ENCODE measurements at places on chromosomes 2 and 18.
A peak's percentile ranks its signal among the peaks of the same experiment; 100 is the strongest.

- no peak for DNase-seq
These were observed 73.1 kb upstream of the MAP4K3 start for GRCh38 chr2:39510140-39510539.

DNA sequence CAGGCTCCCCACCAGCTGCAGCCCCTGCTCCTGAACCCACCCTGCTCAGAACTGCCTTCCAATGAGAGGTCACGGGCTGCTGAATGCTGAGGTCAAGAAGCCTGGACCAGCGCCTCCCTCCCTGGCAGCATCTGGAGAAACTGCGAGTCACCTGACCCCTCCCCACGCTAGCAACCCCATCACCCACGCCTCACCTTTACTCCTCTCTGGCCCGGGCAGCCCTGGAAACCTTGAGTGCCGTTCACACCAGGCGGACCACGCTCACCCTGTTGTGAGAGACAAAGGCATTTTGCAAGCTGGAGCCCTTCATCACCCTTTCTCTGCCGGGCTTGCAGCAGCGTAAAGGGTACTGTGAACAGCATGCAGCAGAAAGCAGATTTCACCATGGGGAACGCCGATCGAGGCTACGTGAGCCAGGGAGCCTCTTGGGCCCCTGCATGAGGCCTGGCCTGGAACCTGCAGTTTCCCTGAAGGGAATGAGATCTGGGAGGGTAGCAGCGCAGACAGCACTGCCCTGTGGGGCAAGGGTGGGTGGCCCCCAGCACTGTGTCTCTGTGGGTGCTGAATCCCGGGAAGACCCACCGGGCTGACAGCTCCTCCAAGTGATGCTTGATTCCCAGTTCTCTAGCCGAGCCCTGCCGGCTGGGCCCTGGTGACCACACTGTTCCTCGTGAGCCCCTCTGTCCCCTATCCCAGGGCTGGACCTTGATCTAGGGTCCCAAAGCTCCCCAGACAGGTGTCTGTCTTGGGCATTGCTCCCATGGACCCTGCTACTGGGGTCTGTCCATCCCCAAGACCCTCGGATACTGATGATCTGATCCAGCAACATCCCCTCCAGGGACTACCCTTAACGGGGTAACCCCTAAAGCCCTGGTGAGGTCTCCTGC lies 53.8 kb downstream of the COL6A3 start:
- DNase-seq, result no peak

- DNase-seq, result no peak
These were observed 114.0 kb downstream of the LYPD6B start for GRCh38 chr2:149152469-149152953.

DNA sequence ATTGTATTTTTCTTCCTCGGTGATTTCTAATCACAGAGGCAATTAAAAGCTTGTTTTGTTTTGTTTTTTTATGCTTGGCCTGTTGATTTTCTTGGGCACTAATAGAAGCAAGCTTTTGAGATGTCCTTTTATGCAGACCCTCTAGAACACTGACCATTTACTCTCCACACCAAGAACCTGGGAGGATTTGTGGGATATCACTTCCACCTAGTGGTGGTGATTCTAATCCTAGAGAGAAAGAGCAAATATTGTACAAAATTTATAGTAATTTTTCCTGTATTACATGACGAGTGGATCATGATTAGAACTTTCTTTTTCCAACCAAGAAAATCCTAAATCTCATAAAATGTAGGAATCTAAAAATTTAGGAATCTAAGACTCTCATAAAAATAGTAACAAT lies 23.4 kb downstream of the NEMP2 start:
- peak; percentile 66 for DNase-seq

DNA sequence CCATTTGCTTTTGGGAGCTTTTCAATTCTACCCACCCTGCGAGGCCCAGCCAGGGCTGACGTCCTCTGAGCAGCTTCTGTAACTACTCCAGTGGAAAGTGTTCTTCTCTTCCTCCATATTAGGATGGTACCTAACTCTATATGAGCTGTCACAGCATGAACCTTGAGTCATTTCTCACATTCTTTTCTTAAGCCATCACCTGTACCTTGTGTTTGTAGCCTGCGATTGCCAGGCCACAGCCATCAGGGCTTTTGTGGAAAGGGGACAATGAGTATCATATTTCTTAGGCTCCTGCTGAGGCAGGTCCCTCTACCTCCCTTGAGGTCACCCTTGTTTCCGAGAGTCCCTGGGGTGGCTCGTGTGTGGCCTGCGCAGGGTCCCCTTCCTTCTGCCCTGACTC lies 144.5 kb upstream of the DLX2 start:
- no peak for DNase-seq

- peak; percentile 10 for DNase-seq
These were observed 86.1 kb downstream of the SLC25A12 start for GRCh38 chr2:171807831-171808393.

DNA sequence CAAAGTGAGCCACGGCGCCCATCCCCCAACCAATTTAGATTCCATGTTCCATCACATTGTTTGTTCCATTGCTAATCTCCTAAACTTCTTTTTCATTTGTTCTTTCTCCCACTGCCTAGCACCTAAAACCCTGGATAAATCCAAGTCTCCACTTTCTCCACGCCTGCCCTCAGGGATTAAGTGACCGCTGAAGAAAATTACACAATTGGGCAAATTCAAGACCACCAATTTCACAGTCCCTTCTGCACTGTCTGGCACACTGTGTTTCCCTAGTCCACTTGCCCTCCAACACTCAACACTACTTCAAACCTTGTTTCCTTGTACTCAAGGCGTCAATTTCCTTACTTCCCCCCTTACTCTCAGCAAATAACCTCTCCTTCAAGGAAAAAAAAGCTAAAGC lies 5.1 kb upstream of the UBXN4 start:
- no peak for DNase-seq

DNA sequence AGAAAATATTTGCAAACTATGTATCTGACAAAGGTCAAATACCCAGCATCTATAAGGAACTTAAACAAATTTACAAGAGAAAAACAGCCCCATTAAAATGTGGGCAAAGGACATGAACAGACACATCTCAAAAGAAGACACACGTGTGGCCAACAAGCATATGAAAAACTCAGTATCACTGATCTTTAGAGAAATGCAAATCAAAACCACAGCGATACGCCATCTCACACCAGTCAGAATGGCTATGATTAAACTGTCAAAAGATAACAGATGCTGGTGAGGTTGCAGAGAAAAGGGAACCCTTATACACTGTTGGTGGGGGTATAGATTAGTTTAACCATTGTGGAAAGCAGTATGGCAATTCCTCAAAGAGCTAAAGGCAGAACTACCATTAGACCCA lies 64.3 kb upstream of the RBMS1 start:
- DNase-seq, result no peak

- no peak for DNase-seq
These were observed 23.0 kb downstream of the POU3F3 start for GRCh38 chr2:104876606-104877570.

DNA sequence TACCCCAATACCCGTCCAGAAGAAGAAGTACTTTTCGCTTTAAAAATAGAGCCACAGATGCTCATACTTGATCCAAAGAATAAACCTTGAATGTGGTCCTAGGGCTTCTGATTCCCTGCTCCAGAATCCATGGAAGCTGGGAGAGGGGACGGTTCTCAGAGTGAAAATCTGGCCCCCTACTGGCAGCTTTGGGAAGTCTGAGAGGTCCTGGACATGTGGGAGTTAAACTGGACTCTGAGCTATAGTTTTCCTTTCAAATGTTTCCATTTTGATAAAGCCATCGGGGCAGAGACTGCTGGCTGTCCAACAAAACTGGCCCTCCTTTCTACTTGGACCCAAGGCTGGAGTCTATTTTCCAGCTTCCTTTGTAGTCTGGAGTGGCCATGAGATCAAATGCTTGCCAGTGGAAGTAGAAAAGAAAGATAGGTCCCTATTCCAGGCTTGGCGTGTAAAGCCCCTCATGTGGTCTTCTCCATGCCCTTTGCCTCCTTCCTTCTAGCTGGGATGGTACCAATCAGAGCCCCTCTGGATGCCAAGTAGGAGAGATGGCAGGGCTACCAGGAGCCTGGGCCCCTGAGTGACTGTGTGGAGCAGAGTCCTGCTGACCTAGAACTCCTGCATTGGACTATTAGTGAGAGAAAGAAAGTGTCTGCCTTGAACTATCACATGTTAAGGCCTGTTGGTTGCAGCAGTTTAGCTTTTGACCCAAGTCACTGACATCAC lies 37.7 kb upstream of the TBC1D8 start:
- DNase-seq, result peak; percentile 30

GRCh38 chr18:50297621-50298442 lies 10.3 kb upstream of the CXXC1 start:
- peak; percentile 81 for DNase-seq

- no peak for DNase-seq
These were observed 14.6 kb upstream of the MEP1B start for GRCh38 chr18:32175265-32175664.

DNA sequence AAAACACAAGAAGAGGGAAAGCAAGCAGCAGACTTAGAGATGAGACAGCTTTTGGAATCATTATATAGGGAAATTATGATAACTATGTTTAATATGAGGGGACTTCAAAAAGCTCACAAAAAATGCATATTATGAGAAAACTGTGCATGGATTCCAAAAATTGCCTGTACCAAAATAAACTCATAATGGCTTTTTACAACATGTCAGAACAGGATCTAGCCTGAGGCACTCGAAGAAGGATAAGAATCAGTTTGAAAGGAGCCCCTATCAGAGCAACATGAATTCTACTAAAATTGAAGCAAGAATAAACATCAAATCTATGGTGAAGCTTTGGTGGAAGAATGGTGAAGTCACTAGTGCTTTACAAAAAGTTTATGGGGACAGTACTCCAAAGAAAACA lies 187.4 kb downstream of the RDH14 start:
- no peak for DNase-seq

DNA sequence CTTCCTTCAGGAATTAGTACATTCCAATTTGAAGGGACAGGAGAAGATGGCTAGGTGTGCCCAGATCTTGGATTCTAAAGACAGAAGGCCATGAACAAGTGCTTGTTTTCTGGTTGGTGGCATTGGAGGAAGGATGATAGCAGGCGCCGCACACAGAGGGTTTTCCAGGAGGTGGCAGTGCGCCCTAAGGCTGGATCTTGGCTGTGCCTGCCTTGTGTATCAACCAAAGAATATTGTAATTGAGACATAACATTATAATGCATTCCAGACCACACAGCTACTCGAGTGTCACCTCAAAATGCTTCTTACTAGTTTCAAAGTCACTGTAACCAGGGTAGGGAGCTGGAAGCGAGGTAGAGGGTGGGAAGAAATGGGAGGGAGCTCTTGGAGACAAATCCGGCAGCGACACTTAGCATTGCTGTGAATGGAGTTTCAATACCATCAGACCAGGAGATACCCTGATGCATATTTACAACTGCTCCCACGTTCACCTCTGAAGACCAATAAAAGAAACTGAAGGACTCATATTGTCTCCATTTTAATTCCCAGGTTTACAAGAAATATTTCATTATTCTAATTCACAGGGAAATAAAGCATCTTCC lies 42.5 kb downstream of the CPO start:
- peak; percentile 71 for DNase-seq

GRCh38 chr18:50791599-50792438 lies 28.0 kb downstream of the MRO start:
- no peak for DNase-seq

DNA sequence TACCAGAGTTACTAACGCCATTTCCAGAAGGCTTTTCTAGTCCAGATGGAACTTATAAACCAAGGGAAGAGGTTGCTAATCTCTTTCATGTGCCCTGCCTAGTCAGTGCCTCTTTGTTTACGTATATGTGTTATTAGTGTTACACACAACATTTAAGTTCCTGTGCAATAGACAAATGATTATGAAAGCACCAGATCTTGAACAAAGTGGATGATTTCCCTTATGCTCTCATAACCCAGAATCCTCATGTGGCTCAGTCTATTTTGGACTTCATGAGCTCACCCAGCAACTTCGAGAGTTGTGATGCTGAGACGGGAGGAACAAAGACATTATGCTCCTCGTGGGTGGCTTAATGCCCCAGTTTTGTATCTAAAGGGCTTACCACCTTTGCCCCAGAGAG lies 214.4 kb upstream of the SP5 start:
- no peak for DNase-seq

- DNase-seq, result no peak
These were observed 1.0 kb downstream of the MARS2 start for GRCh38 chr2:197705912-197706838.

GRCh38 chr2:26438526-26438925 lies 36.8 kb downstream of the DRC1 start:
- DNase-seq, result no peak

GRCh38 chr2:120034621-120035020 lies 21.7 kb downstream of the EPB41L5 start:
- no peak for DNase-seq

GRCh38 chr2:133123393-133123792 lies 444.9 kb downstream of the NCKAP5 start:
- DNase-seq, result no peak

GRCh38 chr2:60516826-60517225 lies 36.6 kb downstream of the BCL11A start:
- DNase-seq, result no peak

DNA sequence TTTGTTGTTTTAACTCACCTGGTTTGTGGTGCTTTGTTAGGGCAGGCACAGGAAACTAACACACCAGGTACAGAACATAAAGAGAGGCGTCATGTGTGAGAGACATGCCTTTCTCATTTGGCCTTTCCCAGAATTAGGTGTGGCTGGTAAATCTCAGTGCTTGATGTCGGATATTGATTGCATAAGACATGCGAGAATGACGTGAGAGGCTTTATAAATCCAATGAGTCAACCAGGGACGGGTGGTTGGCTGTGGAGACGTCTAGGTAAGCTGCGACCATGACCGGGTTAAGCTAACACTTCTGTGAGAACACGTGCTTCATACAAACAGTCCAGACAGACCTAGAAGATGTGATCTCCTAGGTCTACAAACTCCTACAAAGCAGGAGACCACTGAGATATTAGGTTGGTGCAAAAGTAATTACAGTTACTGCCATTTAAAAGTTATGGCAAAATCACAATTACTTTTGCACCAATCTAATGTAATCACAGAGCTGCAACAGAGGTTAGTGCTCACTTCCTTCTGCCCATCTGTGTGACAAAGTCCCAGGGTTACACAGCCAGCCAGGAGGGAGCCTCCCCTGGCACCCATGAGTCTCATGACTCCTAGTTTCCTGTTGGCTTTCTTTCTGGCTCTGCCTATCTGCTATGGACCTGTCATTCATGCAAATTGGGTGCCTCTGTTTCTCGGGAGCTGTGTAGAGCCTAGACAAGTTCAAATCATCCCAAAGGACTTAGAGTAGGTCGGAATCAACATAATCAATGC lies 98.9 kb upstream of the ATP8B1 start:
- DNase-seq, result peak; percentile 85

DNA sequence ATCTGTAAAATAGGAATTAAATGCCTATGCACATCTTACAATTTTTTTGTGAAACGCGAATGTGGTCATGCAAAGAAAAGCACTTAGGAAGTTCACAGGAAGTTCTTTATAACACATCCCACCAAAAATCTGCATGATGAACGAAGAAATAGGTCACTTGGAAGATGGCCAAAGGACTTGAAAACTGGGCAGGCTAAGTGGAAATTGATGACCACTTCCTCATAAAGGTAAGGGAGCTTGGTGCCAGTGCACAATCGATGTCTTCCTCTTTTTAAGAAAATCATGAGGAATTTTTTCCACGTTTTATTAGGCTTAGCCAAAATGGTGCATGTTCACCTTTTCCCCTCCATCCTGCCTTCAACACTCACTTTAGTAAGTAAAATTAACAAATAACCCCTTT lies 8.2 kb upstream of the NT5C1B start:
- no peak for DNase-seq

Data from stomach (tissue), 19 donors.